Mucosa of descending colon (tissue), 3 donors: ENCODE measurements at places on chromosomes 1 and 21. TPM values are rescaled to one million over a fixed set of nuclear protein-coding genes. Genes with fewer than 3 reads are reported as not detected.

DNA sequence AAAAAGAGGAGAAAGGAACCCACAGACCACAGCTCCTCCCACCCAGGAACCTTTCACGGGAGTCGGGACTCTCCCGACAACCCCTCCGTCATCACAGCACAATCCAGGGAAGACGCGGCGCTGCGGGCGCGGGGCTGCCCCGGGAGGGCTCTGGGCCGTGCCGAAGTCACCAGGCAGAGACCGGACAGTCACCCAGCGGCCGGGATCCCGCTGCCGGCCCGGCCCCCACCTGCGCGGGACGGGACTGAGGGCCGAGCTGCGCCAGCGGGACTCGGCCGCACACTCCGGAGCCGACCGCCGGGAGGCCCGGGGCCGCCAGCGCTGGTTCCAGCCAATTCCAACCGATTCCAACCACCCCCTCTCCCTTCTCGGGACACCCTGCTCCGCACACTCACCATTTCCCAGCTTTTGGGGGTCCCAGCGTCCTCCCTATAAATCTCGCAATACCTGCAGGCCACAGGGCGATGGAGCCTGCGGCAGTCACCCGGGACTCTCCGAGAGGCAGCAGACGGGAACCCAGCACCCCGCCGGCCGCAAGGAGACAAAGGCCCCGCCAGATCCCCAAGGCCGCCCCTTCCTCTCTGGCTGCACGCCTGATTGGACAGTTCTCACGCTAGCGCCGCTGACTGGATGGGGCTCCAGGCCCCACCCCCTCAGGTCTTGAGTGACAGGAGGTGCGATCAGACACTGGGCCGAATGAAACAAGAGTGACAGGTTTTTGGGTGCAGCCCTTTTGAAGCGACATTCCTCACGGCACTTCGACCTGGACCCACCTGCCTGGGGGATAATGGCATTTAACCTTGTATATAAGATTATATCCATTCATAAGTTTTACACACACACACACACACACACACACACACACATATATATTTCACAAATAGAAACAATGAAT, at the start of gene ZNF695:
Gene ZNF695, minus strand, starts transcription at position 547 of the 895 bp plus-strand sequence. Its CDS starts 149 bp downstream, at position 398.
- DNase-seq, result peak; percentile 92

GRCh38 chr1:154157520-154158306, 2.8 kb upstream of the NUP210L start:
- DNase-seq, result no peak

GRCh38 chr21:41680444-41681347, 86.2 kb downstream of the RIPK4 start:
- DNase-seq, result no peak

GRCh38 chr1:184838504-184838951, 83.9 kb upstream of the EDEM3 start:
- DNase-seq, result peak; percentile 38

DNA sequence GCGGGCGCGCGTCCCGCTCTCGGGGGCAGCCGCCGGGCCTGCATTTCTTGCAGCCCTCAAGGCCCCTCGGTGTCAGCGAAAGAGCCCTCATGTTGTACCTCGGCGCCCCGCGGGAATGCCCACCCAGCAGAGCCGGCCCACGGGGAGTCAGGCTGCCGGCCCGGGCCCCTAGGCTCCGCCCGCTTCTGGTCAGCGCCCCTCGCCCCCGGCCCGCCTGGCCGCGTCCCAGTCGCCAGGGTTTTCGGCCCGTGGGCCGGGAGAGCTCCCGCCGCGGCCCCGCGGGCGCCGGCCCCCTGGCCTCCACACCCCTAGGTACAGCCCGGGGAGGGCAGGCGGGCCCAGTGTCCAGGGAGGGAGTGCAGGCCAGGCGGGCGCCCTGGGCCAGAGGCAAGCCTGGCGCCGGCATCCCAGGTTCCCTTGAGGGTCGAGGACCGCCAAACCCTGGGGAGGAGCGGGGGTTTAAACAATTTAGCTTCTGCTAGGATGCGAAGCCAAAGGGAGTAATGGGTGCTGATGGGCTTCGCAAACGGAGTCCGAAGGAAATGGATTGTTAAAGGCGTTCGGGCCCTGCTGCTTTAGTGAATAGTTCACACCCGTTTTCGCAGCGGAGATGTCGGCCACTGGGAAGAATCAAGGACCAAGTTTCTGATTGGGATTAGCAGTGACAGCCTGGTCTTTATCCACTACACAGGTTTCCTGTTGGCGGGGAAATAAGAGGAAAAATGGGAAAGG, 486 bp upstream of the KCNA3 start:
- DNase-seq, result no peak

- no peak for DNase-seq
Observed at GRCh38 chr1:68917456-68917855, 420.6 kb upstream of the DEPDC1 start.

DNA sequence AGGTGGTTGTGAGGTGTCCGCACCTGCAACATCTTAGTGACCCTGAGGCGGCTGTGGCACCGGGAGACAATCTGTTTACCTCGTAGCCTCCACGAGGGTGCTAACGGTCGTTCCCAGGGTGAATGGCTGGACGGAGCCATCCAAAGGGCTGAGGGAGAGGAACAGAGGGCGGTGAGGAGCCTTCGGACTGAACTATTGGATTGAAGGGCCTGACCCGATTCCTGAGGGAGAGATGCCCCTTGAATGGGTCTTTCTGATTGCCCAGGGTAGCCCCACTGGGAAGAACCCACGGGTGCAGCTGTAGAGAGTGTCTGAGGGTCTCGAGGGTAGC, 2.3 kb downstream of the NR5A2 start:
- DNase-seq, result no peak

Gene PRDM15
- total RNA-seq, result 10.3 TPM

GRCh38 chr1:153673511-153673910, 2.7 kb upstream of the ILF2 start:
- no peak for DNase-seq

- DNase-seq, result no peak
Observed at GRCh38 chr1:151944857-151945575, 35.7 kb upstream of the THEM4 start.

GRCh38 chr1:186236921-186237320, 138.1 kb downstream of the TPR start:
- no peak for DNase-seq

DNA sequence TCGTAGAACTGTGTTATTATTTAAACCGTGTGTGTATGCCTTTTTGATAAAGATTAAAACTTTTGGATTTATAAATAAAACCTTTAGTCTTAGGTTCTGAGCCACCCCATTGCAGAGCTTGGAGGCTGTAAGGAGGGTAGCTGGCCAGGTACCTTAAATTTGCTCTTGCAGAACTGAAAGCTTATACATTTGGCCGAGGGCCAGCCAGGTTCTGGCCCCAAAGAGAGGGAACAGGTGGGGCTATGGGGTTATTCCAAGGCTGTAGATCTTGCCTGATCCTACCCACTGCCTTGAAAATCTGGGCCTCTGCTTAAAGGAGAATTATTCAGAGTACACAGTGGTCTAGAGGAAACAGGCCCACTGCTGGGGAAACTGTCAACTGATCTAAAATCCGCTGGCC, 59.6 kb downstream of the CAMK2N1 start:
- no peak for DNase-seq

Gene TMPRSS15
- total RNA-seq, result not detected

Gene LCE2C
- not detected for total RNA-seq

DNA sequence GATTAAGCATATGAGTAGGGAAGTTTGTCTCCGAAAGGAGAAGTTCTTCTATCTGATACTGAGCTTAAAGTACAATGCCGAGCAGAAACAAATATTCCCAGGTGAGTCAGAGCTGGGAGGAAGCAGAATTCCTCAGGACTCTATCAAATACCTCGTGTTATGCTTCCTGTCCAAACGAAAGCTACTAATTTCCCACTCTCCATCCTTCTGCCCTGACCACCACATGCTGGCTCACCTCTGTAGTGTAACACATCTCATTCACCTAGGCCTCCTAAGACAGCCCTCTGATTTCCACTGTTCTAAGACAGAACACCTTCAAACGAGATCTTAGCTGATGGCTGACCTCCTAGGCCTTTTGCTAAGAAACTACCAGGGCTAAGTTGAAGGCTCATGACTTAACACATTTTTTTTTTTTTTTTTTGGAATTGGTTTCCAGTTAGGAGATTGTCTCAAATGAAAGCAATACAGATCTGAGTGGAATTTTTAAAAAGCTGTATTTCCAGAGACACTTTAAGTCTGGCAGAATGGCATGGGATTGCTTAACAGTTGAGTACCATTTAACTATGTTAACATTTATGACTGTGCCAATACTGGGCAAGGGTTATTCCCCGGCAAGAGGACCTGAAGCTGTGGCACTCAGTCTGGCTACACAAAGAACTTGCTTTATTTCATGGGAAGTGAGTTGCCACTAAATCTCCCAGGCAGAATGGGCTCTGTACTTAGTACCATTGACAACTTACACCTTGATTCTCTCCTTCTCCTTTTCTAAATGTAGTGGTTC, 583.4 kb downstream of the DPYD start:
- DNase-seq, result no peak

Gene SOD1
- 269 TPM for total RNA-seq
